ENCODE measurements at places on chromosomes 12 and 14. TPM values are rescaled to one million over a fixed set of nuclear protein-coding genes. Genes with fewer than 3 reads are reported as not detected.

LYZ gene
- 0.36 TPM for total RNA-seq

DNA sequence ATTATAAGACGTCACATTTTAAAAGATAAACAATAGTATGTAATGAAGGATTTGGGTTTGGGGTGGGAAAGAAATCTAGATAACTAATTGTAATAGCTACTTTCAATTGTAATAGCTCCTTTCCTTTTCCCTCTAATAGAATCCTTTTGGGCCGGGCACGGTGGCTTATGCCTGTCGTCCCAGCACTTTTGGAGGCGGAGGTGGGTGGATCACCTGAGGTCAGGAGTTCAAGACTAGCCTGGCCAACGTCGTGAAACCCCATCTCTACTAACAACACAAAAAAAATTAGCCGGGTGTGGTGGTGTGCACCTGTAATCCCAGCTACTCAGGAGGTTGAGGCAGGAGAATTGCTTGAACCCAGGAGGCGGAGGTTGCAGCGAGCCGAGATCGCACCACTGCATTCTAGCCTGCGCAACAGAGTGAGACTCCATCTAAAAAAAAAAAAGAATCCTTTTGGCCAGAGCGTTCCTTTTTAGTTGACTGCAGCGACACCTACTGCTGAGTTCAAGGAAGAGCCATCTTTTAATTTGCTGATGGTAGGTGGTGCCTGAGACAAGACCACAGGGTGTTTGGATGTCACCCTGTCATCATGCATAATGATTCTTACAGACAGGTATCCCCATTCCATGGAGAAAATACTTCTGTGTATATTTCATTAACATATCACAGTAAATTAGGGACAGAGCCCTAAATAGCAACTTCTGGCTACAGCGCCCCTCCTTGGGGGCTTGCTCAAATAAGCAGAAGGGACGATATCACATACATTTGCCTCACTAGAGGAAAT is 79.5 kb downstream of the ARMH4 start:
- DNase-seq = no peak

SLC6A12 gene
- not detected for total RNA-seq

RBMS2 gene
- total RNA-seq = 1.5 TPM

All from natural killer cell treated with Interleukin-12 subunit alpha and Interleukin-12 subunit beta and Interleukin-15 and Interleukin-18, amount 100 ng/mL, for 72 hours (primary cell).